ENCODE measurements at places on chromosomes 13 and 19. TPM values are rescaled to one million over a fixed set of nuclear protein-coding genes. Genes with fewer than 3 reads are reported as not detected.

Gene DBP
- 4.2 TPM for total RNA-seq

Gene ZNF813
- total RNA-seq = 2.3 TPM

Gene TMIGD2
- total RNA-seq = 0.38 TPM

Gene SMIM44
- not detected for total RNA-seq

Gene SSC5D
- 0.72 TPM for total RNA-seq

Gene NLRP4
- total RNA-seq = not detected

Gene VAV1
- total RNA-seq = 7.6 TPM

Gene SPRY2
- 9.1 TPM for total RNA-seq

Gene CFAP97D2
- total RNA-seq = not detected

- DNase-seq = no peak
- H3K27ac ChIP-seq = no peak overlapping the region
- no peaks in the 10 kb centered on the region for H3K27me3 ChIP-seq
Measured at GRCh38 chr19:29836409-29836825, 24.6 kb downstream of the CCNE1 start.

GRCh38 chr19:40400559-40400958 is 10.6 kb upstream of the HIPK4 start:
- no peak for DNase-seq
- H3K4me1 ChIP-seq = peaks cover 32% of the 10 kb centered on the region
- H3K4me3 ChIP-seq = no peak overlapping the region
- no peak overlapping the region for H3K27ac ChIP-seq
- peaks cover 7% of the 10 kb centered on the region for H3K36me3 ChIP-seq
- no peaks in the 10 kb centered on the region for H3K27me3 ChIP-seq

DNA sequence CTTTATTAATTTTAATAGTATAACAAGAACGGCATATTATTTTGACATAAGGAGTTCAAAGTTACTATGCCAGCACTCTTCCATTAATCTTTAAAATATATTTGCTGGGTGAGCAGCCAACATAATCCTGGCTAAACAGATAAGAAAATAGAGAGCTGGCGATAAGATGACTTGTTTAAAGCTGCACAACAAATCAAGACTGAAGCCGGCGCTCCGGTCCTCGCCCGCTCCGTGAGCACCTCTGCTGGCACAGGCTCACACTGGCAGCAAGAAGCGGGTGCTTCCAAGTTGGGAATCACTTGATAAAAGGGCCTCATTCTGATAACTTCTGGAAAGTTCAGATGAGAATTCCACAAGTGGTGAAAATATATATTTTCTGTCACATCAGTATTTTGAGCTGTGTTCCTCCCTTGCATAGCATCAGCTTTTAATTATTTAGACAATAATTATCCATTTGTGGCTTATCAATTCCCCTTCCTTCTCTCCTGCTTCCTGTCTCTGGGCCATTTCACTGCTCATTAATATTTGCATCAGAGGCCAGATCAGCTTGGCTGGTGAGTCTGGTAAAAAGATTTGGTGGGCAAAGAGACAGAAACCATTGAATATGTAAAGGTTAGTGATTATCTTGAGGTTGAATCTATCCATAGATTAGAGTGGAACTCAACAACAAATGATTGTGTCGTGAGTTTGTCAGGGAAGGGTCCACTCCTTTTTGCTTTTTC is 205.3 kb downstream of the MZT1 start:
- no peaks in the 10 kb centered on the region for H3K36me3 ChIP-seq
- no peak overlapping the region for H3K27ac ChIP-seq
- H3K4me3 ChIP-seq = no peak overlapping the region

DNA sequence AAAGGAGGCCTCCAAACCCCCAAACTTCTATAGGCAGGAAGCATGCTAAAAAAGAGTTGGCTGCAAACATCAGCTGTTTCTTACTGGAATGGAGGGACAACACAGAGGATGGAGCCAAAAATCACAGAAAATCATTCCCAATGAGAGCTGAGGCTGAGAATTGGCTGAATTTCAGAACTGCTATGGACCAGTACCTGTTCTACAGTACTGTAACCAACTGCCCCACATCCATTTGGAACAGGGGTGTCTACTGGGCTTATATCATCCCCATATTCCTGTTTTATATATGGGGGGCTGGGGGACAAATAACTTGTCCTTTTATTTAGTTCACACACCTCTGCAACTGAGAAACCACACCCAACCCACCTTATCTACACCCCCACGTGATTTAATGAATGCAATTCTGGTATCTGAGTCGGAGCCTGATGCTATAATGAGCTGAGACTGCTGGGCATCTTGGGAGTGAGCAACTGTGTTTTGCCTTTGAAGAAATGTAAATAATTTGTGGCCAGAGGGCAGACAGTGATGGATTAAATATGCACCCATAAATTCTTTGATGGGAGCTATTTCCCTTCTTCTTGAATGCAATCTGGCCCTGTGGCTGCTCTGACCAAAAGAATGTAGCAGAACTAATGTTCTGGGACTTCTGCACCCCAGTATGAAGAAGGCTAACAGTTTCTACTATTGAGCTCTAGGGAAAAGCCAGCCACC is 82.6 kb downstream of the TBC1D4 start:
- no peak overlapping the region for H3K4me3 ChIP-seq
- H3K36me3 ChIP-seq = no peaks in the 10 kb centered on the region
- no peak overlapping the region for H3K27ac ChIP-seq
- DNase-seq = no peak
- H3K4me1 ChIP-seq = no peaks in the 10 kb centered on the region
- H3K27me3 ChIP-seq = no peaks in the 10 kb centered on the region

DNA sequence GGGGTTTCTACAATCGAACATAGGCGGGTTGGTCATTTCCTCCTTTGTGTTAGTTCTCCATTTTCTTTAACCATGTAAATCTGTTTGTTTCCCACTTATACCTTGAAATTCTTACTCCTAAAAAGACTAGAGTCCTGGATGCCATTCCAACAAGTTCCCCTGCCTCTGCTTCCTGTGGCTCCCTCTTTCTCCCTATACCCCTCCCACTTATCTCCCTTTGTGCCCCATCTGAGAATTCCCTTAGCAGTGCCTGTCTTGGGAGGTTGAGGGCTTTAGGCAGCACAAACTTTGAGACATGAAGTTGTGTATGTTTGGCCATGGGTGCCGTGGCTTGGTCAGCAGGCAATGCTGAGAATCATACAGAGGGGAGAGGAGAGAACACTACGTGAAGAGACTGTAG is 176.4 kb downstream of the RGCC start:
- no peak overlapping the region for H3K4me3 ChIP-seq
- no peaks in the 10 kb centered on the region for H3K27me3 ChIP-seq
- H3K36me3 ChIP-seq = no peaks in the 10 kb centered on the region
- H3K4me1 ChIP-seq = no peaks in the 10 kb centered on the region
- H3K27ac ChIP-seq = no peak overlapping the region

GRCh38 chr13:74528734-74529513 is 394.7 kb upstream of the KLF12 start:
- no peak for DNase-seq
- no peaks in the 10 kb centered on the region for H3K36me3 ChIP-seq
- no peak overlapping the region for H3K4me3 ChIP-seq
- no peak overlapping the region for H3K27ac ChIP-seq
- no peaks in the 10 kb centered on the region for H3K27me3 ChIP-seq

- no peaks in the 10 kb centered on the region for H3K36me3 ChIP-seq
- H3K4me3 ChIP-seq = peak overlapping the region; percentile 84
- H3K4me1 ChIP-seq = peaks cover 40% of the 10 kb centered on the region
Measured at GRCh38 chr19:7534531-7535046, 928 bp upstream of the PNPLA6 start.

DNA sequence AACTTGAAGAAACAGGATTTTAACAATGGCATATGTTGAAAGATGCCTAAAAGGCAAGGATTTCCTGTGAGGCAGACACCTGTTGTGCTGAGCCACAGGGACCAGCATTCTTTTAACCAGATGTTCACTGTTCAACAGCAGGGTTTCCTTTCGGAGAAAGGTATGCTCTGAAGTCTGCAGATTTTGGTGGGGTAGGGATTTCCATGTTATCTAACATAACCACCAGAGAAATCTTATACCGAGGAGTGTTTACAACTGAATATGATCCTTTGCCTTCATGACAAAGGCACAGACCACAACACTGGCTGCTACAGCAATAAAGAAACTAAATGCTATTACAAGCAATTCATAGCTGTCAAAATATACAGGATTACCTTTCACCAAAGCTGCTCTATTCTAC is 48.1 kb downstream of the MPHOSPH8 start:
- H3K27ac ChIP-seq = no peak overlapping the region
- no peak overlapping the region for H3K4me3 ChIP-seq
- H3K36me3 ChIP-seq = no peaks in the 10 kb centered on the region
- no peaks in the 10 kb centered on the region for H3K4me1 ChIP-seq
- DNase-seq = no peak
- no peaks in the 10 kb centered on the region for H3K27me3 ChIP-seq

- H3K27ac ChIP-seq = no peak overlapping the region
- H3K27me3 ChIP-seq = peaks cover 74% of the 10 kb centered on the region
- H3K4me1 ChIP-seq = no peaks in the 10 kb centered on the region
- H3K36me3 ChIP-seq = no peaks in the 10 kb centered on the region
- no peak for DNase-seq
Measured at GRCh38 chr19:33613620-33614000, 8.1 kb upstream of the CHST8 start.

GRCh38 chr13:33865945-33866344 is 48.0 kb downstream of the RFC3 start:
- no peak overlapping the region for H3K27ac ChIP-seq
- DNase-seq = no peak
- no peaks in the 10 kb centered on the region for H3K4me1 ChIP-seq
- H3K27me3 ChIP-seq = no peaks in the 10 kb centered on the region
- H3K36me3 ChIP-seq = no peaks in the 10 kb centered on the region
- no peak overlapping the region for H3K4me3 ChIP-seq

- no peaks in the 10 kb centered on the region for H3K36me3 ChIP-seq
- peaks cover 3% of the 10 kb centered on the region for H3K4me1 ChIP-seq
- H3K27me3 ChIP-seq = no peaks in the 10 kb centered on the region
- no peak for DNase-seq
Measured at GRCh38 chr13:26697069-26697955, 63.3 kb downstream of the GPR12 start.

- peaks cover 29% of the 10 kb centered on the region for H3K27me3 ChIP-seq
- H3K4me3 ChIP-seq = no peak overlapping the region
- no peaks in the 10 kb centered on the region for H3K36me3 ChIP-seq
- H3K4me1 ChIP-seq = peaks cover 5% of the 10 kb centered on the region
Measured at GRCh38 chr13:29937841-29938240, 87.4 kb upstream of the UBL3 start.

GRCh38 chr19:55882626-55883025 is 46.3 kb downstream of the NLRP4 start:
- no peak for DNase-seq
- no peaks in the 10 kb centered on the region for H3K36me3 ChIP-seq
- no peak overlapping the region for H3K27ac ChIP-seq
- H3K27me3 ChIP-seq = no peaks in the 10 kb centered on the region

GRCh38 chr19:46574533-46574932 is 26.6 kb upstream of the CALM3 start:
- no peaks in the 10 kb centered on the region for H3K27me3 ChIP-seq
- H3K27ac ChIP-seq = no peak overlapping the region
- no peaks in the 10 kb centered on the region for H3K36me3 ChIP-seq
- no peak overlapping the region for H3K4me3 ChIP-seq

GRCh38 chr13:31204592-31204991 is 4.8 kb downstream of the B3GLCT start:
- no peak overlapping the region for H3K4me3 ChIP-seq
- no peak overlapping the region for H3K27ac ChIP-seq
- DNase-seq = no peak
- H3K36me3 ChIP-seq = no peaks in the 10 kb centered on the region
- H3K4me1 ChIP-seq = peaks cover 10% of the 10 kb centered on the region
- H3K27me3 ChIP-seq = no peaks in the 10 kb centered on the region

GRCh38 chr19:8988204-8988603 is 22.0 kb downstream of the MUC16 start:
- no peak overlapping the region for H3K27ac ChIP-seq
- H3K36me3 ChIP-seq = no peaks in the 10 kb centered on the region
- H3K27me3 ChIP-seq = no peaks in the 10 kb centered on the region
- no peaks in the 10 kb centered on the region for H3K4me1 ChIP-seq
- H3K4me3 ChIP-seq = no peak overlapping the region

DNA sequence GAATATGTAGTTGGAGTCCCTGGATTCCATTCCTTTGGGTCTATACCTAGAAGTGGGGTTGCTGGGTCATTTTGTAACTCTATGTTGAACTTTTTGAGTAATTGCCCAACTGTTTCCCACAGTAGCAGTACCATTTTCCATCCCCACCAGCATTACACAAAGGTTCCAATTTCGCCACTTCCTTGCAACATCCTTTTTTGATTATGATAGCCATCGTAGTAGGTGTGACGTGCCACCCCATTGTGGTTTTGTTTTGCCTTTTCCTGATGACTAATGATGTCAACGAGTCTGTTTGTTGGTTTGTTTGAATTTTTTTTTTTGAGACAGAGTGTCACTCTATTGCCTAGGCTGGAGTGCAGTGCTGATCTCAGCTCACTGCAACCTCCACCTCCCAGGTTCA is 3.3 kb upstream of the PEX11G start:
- DNase-seq = no peak
- peak overlapping the region; percentile 80 for H3K27ac ChIP-seq

GRCh38 chr13:36363366-36363863 is 17.2 kb upstream of the SPART start:
- no peaks in the 10 kb centered on the region for H3K36me3 ChIP-seq
- no peaks in the 10 kb centered on the region for H3K27me3 ChIP-seq
- H3K4me1 ChIP-seq = no peaks in the 10 kb centered on the region
- H3K4me3 ChIP-seq = no peak overlapping the region
- no peak overlapping the region for H3K27ac ChIP-seq

GRCh38 chr13:94079876-94080275 is 399.6 kb downstream of the DCT start:
- no peak overlapping the region for H3K27ac ChIP-seq
- no peaks in the 10 kb centered on the region for H3K4me1 ChIP-seq

DNA sequence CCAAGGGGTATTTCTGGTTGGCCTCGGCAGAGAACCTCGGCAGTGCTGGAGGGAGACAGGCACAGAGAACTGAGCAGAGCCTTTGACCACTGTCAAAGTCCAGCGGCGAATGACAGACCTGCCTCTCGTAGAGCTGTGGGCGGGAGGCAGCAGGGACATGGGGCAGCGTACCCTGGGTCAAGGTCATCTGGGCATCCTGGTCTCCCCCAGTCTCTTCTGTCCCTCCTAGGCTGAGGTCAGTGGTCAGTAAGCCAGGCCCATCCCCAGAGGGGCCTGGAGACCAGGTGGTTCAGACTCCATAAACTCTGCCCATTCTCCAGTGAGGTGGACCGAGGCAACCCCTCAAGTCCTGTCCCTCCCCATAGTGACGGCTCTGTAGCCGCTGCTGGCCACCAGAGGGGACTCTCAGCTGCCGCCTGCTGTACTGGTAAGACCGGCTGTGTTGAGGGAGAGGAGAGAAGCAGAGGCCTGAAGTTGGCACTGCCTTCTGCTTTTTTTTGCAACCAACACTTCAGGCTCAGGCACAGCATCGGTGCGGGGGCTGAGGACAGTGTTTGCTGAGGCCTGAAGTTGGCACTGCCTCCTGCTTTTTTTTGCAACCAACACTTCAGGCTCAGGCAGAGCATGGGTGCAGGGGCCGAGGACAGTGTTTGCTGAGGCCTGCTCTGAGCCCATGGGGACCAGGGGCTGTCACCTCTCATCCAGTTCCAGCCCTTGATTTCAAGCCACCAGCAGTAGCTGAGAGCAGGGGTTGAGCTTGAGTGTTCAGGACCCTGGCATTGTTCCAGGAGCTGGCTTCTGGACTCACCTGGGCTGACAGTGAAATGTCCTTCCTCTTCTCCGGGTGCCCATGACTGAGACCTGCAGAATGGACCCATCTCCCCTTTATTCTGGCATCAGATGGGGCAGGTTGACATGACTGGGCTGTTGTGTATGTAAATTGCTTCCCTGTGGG is at the start of gene PGLYRP2:
Gene PGLYRP2, minus strand, starts transcription at position 111 of the 955 bp plus-strand sequence. CDS start 130 bp downstream, outside the sequence.
- no peak within 1 kb of the TSS for H3K4me3 ChIP-seq
- H3K27ac ChIP-seq = no peak within 1 kb of the TSS
- peaks cover 8% of the 10 kb centered on the region for H3K4me1 ChIP-seq
- no peaks in the 10 kb centered on the region for H3K27me3 ChIP-seq
- H3K36me3 ChIP-seq = no peaks in the 10 kb centered on the region
- DNase-seq = no peak

All from esophagus squamous epithelium (tissue), 5 donors.